ENCODE measurements at places on chromosomes 3 and 15.

GRCh38 chr3:78633626-78634025 is 1134.2 kb downstream of the ROBO1 start:
- no peak for DNase-seq

DNA sequence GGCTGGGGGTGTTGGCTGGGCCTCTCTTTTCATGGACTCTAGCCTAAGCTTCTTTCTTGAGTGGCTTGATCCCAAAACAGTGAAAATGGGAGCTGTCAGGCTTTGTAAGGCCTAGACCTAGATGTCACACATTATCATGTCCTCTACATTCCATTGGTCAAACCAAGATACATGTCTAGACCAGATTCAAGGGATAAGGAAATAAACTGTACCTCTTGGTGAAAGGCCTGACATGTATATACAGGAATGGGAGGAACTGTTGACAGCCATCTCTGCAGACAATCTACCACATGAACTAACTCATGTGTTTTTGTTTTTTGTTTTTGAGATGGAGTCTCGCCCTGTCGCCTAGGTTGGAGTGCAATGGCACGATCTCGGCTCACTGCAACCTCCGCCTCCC is 11.1 kb upstream of the RPP25 start:
- DNase-seq: no peak

- no peak for DNase-seq
Measured at GRCh38 chr3:99645277-99646106, 7.1 kb downstream of the COL8A1 start.

- DNase-seq: no peak
Measured at GRCh38 chr3:146036281-146036680, 124.7 kb downstream of the PLOD2 start.

DNA sequence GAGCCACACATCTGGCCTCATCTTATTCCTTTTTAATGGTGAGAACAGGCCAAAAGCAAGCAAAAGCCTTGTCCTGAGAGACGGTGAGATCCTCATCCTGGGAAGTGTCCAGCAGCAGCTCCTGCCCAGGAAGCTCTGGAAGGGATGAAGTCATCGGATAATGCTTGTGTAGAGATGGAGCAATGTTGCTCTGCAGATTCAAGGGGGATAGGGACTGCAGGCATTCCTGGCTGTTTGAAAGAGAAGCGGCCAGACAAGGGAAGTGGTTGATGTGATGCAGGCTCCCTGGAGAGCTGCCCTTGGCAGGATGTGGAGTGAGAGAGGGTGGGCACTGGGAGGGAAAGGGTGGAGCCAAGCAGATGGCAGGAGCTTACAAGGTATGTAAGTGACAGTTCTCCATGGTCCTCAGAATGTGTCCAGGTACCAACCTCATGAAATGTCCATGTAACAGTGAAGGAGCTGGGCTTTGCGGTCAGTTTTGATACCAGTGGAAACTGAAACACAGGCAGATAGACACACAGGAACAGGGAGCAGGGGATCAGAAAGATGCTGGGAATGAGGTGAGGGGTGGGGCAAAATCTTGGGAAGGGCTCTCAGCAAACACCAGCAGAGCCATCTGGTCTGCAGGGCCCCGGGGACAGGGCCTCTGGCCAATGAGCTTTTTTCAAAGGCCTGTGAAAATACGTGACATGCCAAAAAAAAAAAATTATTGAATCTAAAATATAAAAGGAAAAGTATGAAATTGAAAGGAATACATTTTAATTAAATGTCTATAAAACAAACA is 32.2 kb upstream of the LACTB start:
- DNase-seq: no peak

DNA sequence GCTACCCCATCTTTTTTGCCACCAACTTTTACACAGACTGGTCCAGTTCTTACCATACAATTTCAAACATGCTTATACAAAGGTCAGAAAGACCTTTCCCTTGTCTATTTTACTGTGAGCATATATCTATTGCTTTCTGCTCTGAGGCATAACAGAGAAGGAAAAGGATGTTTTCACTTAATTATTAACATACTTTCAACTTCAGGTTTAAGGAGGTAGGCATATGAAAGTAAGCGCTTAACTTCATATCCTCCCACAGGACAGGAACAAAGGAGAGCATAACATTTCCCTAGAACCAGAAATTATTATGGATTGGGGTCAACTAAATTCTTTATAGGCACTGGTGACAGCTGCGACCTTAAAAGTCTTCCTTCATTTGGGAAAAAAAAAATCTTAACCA is 1.1 kb downstream of the MYEF2 start:
- no peak for DNase-seq

- no peak for DNase-seq
Measured at GRCh38 chr15:99268431-99268830, 17.1 kb downstream of the LRRC28 start.

All from CD4-positive, alpha-beta T cell (primary cell).